H9 (cell line): ENCODE measurements at places on chromosomes 4 and X. TPM values are rescaled to one million over a fixed set of nuclear protein-coding genes. Genes with fewer than 3 reads are reported as not detected.

Gene MAGEB17
- total RNA-seq = 0.66 and 0.74 TPM in 2 replicates

- peaks cover 8% of the 10 kb centered on the region for H3K36me3 ChIP-seq
- H3K4me1 ChIP-seq = no peaks in the 10 kb centered on the region
- H3K4me3 ChIP-seq = no peak overlapping the region
- H3K27ac ChIP-seq = no peak overlapping the region
- no peaks in the 10 kb centered on the region for H3K27me3 ChIP-seq
Observed at GRCh38 chr4:11209826-11210225, 218.9 kb downstream of the HS3ST1 start.

Gene KLHL4
- 22.3 and 22.4 TPM in 2 replicates for total RNA-seq

- DNase-seq = no peak
- H3K36me3 ChIP-seq = peaks cover 7% of the 10 kb centered on the region; the same call in 2 of the 3 replicates
- peaks cover 10% of the 10 kb centered on the region; the same call in 1 of the 2 replicates for H3K4me1 ChIP-seq
- H3K27me3 ChIP-seq = no peaks in the 10 kb centered on the region
Observed at GRCh38 chr4:76488455-76488854, 53.4 kb downstream of the SHROOM3 start.

DNA sequence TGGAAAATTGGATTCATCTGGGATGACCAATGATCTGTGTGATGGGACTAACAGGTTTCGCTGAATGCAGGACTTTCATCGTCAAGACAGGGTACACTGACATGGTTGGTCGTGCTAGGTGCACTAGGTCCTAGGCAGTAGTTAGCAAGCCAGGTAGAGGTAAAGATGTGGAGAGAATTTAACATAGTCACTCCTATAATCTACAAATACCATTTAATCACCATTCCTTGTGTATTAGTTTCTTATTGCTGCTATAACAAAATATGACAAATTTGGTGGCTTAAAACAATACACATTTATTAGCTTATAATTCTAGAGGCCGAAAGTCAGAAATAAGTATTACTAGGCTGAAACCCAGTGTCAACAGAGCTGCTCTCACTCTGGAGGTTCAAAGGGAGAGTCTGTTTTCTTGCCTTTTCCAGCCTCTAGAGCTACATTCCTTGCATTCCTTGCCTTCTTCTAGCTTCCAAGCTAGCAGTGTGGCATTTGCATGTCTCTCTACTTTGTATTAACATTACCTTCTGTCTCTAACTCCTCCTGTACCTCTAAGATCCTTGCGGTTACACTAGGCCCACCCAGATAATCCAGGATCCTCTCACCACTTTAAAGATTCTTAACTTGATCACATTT is 98.7 kb upstream of the GRIA3 start:
- H3K4me3 ChIP-seq = no peak overlapping the region
- peak; percentile 32 for DNase-seq
- H3K36me3 ChIP-seq = peaks cover 7% of the 10 kb centered on the region
- H3K4me1 ChIP-seq = peaks cover 3% of the 10 kb centered on the region; the same call in 1 of the 2 replicates

Gene ELMOD2
- 26.3 and 28.0 TPM in 2 replicates for total RNA-seq

- peaks cover 14% of the 10 kb centered on the region for H3K4me1 ChIP-seq
- no peak overlapping the region for H3K4me3 ChIP-seq
- DNase-seq = peak; percentile 53
- no peaks in the 10 kb centered on the region for H3K36me3 ChIP-seq
Observed at GRCh38 chr4:61336916-61337315, 136.8 kb downstream of the ADGRL3 start.

DNA sequence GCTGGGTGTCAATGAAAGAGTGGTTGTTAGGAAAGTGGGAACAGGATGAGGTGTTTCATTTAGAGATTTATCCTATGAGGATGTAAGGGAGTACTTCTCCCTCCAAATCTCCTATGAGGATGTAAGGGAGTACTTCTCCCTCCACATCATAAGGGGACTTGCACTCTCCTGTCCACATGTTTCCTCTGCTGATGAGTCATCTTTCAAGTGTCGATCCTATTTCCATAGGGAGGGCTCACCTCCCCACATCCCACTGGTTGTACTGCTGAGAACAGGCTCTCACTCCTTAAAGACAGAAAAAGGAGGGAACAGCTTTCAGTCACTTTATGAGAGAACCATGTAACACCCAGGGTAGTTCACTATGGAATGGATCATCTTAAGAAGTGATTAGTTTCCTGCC is 65.0 kb downstream of the INPP4B start:
- no peak overlapping the region for H3K27ac ChIP-seq
- no peaks in the 10 kb centered on the region for H3K4me1 ChIP-seq
- H3K36me3 ChIP-seq = no peaks in the 10 kb centered on the region
- no peak for DNase-seq
- no peak overlapping the region for H3K4me3 ChIP-seq

Gene PPP1R2C
- not detected in 2 replicates for total RNA-seq

Gene ING2
- 16.9 and 18.6 TPM in 2 replicates for total RNA-seq

- no peaks in the 10 kb centered on the region for H3K36me3 ChIP-seq
- H3K27ac ChIP-seq = no peak overlapping the region
- no peak overlapping the region for H3K4me3 ChIP-seq
Observed at GRCh38 chr4:94871644-94872305, 114.0 kb downstream of the BMPR1B start.

Gene SLIT2
- total RNA-seq = 1.3 and 1.5 TPM in 2 replicates

Gene F8A3
- 5.6 and 6.1 TPM in 2 replicates for total RNA-seq

Gene ZDHHC15
- 1.9 and 2.7 TPM in 2 replicates for total RNA-seq

DNA sequence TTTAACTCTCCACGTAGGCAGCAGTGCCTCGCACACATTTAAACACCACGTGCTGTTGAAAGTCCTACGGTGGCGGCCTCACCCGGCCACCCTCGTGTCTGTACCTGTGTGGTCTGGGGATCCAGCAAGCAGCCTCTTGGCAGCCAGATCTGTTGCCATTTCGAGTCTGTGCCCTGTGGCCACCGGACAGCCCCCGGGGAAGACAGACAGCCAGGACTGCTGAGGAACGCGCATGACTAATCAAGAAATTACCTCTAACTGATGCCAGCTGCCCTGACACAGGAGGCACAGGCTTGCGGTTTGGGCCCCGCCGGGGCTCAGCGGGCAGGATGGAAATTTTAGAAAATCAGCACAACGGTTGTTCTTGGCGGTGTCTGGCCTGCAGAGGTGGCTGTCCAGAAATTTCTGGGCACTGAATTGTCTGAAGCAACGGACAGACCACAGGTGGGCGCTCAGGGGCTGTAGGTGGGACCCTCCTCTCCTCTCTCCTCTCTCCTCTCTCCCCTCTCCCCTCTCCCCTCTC is 15.6 kb upstream of the ASMTL start:
- H3K27ac ChIP-seq = no peak overlapping the region
- H3K36me3 ChIP-seq = no peaks in the 10 kb centered on the region
- H3K27me3 ChIP-seq = no peaks in the 10 kb centered on the region; the same call in 1 of the 2 replicates
- H3K4me3 ChIP-seq = no peak overlapping the region

DNA sequence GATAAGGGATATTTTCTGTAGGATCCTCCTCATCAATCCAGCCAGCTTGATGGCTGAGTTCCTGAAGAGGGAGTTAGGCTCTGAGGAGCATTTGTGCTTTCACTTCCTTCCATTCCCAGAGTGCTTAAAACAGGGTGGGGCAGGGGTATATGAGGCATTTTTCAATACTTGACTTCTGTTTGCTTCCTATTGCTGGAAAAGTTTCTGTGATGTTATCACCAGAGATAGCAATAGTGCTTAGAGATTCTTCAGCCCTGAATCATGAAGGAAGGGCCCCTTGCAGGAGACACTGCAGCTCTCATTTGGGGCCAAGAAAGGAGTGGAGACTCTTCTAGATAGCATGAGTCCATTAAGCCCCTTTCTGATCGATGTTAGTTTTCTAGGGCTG is 166.7 kb upstream of the RPS6KA3 start:
- H3K27me3 ChIP-seq = no peaks in the 10 kb centered on the region
- no peaks in the 10 kb centered on the region for H3K4me1 ChIP-seq
- H3K36me3 ChIP-seq = no peaks in the 10 kb centered on the region

Gene DSPP
- total RNA-seq = not detected in 2 replicates

Gene ADGRA3
- 54.4 and 56.5 TPM in 2 replicates for total RNA-seq

Gene ETNPPL
- total RNA-seq = 1.3 and 1.4 TPM in 2 replicates

Gene ATOH1
- total RNA-seq = not detected in 2 replicates

DNA sequence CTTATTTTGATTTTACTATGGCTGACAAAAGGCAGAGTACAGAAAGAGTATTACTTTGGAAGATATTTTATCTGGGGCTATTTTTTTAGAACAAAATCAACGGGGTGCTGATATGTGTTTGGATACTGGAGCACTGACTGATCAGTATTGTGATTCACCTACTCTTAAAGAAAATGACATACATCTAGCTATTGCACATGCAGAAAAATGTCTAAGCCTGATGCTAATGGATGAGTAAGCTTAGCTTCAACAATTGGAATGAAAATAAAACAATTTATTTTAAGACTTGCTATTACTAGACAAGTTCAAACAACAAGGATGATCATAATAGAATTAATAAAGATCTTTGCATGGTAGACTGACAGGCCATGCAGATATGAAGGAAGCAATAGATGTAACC is 262.0 kb downstream of the PPP1R2C start:
- H3K27me3 ChIP-seq = no peaks in the 10 kb centered on the region
- H3K36me3 ChIP-seq = peaks cover 6% of the 10 kb centered on the region
- H3K4me1 ChIP-seq = no peaks in the 10 kb centered on the region

DNA sequence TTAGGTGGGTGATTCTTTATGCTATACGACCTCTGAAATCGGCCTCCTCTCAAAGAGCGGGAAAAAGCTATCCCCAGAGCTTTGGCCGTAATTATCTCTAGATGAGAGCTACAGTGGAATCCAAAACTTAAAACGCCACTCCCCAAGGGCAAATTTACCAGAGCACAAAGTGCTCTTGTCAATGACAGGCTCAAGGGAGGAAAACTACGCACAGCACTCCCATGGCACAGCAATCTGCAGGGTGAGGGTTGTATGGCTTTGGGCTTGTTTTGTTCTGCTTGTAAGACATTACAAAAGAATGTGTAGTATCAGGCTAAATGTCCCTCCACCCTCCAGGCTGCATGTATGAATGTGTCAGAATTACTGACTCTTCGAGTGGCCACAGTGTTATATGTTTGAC is 44.0 kb downstream of the ARHGEF6 start:
- no peak overlapping the region for H3K27ac ChIP-seq
- no peaks in the 10 kb centered on the region for H3K4me1 ChIP-seq
- no peak for DNase-seq
- no peaks in the 10 kb centered on the region; the same call in 1 of the 2 replicates for H3K36me3 ChIP-seq
- no peak overlapping the region for H3K4me3 ChIP-seq

Gene GNRHR
- total RNA-seq = not detected in 2 replicates

Gene SEL1L3
- total RNA-seq = 44.5 and 48.3 TPM in 2 replicates
